AG08395 (cell line): ENCODE measurements at places on chromosomes 13 and 19.
A peak's percentile ranks its signal among the peaks of the same experiment; 100 is the strongest.

DNA sequence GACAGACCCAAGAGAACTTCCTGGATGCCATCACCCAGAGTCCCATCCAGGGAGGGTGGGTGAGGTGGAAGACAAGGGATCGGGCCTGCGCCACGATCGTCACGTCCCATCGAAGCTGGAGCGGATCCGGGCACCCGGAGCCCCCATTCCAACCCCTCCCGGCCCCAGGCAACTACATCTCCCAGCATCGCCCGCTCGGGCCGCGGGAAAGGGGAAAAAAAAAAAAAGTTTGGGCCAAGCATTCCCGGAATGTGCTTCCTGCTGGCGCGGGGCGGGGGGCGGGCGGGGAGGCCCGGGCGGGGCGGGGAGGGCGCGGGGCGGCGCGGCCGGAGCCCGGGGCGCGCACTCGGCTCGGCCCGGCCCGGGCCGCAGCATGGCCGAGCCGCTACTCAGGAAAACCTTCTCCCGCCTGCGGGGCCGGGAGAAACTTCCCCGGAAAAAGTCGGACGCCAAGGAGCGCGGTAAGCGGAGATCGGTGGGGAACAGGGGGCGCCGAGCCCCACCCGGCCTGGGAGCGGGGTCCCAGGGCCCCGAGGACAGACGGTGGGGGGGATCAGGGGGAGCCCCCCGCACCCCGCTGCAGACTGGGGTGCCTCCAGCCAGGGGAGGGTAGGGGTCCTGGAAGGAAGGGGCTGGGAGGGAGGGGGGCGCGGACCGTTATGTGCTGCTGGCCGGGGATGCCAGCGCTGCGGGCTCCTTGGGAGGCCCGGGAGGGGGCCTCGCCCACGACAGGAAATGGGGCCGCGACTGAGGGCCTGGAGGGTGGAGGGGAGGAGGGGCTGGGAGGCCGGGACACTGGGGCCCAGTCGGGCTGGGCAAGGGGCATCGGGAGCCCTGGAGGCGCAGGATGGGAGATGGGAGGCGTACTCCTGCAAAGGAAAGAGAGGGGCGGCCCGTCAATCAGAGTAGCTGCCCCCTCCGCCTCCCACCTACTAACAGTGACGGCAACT lies at the start of gene SYDE1:
Gene SYDE1 (plus strand): TSS at position 341 of the 950 bp plus-strand sequence. CDS start 33 bp downstream, at position 374.
- peak; percentile 89 for DNase-seq

DNA sequence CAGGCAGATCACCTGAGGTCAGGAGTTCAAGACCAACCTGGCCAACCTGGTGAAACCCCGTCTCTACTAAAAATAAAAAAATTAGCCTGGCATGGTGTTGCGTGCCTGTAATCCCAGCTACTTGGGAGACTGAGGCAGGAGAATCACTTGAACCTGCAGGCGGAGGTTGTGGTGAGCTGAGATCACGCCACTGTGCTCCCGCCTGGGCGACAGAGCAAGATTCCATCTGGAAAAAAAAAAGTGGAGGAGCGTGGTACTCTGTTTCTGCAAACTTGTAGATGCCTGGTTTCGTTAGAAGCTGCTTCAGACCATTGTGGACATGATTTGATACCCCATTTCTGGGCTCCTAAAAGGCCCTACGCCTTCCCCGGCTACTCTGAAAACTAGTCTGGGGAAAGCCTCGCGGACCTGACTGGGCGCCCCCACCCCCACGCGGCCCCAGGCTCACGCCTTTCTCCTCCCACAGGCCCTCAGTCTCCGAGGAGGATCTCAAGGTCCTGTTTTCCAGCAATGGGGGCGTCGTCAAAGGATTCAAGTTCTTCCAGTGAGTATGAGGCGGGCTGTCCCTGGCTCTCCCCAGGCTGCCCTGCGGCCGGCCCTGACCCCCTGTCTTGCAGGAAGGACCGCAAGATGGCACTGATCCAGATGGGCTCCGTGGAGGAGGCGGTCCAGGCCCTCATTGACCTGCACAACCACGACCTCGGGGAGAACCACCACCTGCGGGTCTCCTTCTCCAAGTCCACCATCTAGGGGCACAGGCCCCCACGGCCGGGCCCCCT lies 11.5 kb downstream of the PLPPR3 start:
- DNase-seq: no peak

DNA sequence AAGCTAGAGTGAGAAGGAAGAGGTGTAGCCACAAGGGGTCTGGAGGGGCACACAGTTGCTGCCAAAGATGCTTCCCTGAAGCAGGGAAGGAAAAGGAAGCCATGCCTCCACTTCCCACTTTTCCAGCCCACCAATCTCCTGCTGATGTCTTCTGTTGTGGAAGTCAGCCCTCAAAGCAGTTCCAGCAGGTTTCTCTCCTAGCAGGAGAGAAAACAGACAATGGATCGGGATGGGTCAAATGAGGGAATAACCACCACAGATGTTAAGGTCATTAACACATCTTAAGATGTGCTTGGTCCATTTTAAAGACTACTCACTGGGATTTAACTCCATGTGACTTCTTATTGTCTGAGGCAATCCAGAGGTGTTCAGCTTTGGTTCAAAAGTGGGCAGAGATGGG lies 284.1 kb upstream of the SOX21 start:
- DNase-seq: no peak

- peak; percentile 52 for DNase-seq
These were observed 53.5 kb upstream of the ALOX5AP start for GRCh38 chr13:30681843-30682242.

GRCh38 chr19:11495481-11495880 lies 10.2 kb downstream of the ZNF653 start:
- DNase-seq: no peak

GRCh38 chr13:54709546-54709945 lies 1680.9 kb downstream of the OLFM4 start:
- DNase-seq: no peak

DNA sequence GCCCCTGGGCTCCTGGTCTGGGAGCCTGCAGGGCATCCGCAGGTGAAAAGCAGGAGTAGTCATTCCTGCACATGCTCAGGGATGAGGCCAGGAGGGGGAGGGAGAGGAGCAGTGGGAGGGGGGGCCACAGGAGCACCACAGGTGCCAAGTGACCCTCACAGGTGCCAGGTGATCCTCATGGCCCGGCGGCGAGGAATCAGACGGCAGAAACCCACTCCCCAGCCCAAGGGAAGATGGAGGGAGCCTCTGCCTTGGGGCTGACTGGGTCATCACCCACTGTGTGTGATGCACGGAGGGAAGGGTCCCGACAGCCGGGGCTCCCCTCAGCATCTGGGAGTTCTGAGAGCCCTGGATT lies 27.4 kb downstream of the SH3GL1 start:
- DNase-seq: no peak

DNA sequence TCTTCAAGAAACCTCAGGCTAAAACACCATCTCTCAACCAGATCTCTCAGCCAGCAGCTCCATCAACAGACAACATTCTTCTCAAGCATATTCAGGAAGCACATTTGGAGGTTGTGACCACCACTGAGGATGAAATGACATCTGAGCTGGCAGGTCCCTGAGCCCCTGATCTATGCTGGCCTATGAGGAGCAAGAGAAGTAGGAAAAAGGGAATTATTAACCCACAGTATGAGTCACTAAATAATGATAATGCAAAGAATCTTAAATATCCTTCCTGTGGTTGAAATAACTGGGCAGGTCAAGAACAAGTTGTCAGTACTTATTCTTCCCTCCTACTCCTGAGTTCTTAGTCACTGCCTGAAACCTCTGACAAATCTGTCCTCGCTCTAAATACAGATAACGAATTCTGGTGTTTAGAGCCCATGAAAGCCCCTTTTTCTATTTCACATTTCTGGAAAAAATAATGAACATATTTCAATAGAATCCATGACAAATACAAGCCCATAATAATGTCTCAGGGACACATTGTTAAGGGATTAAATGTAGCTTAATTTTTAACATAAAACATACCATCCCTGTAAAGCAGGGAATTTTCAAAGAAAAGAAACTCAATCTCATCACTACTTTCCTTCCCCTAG lies 225.8 kb upstream of the IRS2 start:
- DNase-seq: peak; percentile 88

GRCh38 chr19:805166-805551 lies 7.9 kb downstream of the PTBP1 start:
- no peak for DNase-seq

DNA sequence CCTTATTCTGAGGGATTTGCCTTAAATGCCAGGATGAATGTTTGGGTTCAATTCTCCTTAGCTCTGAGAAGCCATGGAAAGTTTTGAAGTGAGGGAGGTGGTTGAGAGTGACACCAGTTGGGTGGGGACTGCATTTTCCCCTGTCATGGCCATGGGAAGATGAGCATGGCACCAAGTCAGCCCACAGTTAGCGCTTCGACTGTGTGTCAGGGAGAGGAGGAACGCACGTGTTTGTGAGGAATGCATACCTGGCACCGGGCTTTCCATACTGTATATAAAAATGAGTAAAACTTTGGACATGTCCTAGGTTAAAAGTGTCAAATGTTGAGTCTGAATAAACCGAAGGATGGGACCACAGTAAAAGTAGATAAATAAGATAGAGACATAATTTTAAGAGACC lies 187.5 kb upstream of the KL start:
- DNase-seq: no peak

- no peak for DNase-seq
These were observed 12.1 kb downstream of the KBTBD7 start for GRCh38 chr13:41182231-41182630.

GRCh38 chr19:13066226-13066625 lies 36.4 kb downstream of the LYL1 start:
- DNase-seq: no peak

DNA sequence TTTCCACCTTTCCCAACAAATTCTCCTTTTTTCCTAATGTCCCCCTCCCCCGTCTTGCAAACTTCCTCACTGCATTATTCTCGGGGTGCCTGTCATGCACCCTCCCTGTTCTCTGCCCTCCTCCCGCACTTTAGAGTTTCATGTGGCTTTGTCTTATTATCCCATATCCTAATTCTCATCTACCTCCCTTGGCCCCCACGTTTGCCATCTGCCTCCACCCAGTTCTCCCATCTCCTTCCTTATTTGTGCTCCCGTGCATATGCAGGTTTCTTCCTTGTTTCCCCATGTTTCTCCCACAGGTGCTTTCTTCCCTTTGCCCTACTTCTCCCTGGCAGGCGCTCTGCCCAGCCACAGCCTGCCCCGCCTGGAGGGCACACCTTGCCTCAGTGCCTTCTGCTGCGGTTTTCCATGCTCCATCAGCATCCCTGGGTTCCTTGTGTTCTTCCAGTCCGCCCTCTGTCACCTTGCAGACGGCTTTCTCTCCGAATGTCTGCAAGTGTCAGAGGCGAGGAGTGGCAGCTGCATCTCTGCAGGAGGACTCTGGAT lies 1.5 kb downstream of the SPATA13 start:
- no peak for DNase-seq

- DNase-seq: no peak
These were observed 54.3 kb downstream of the MICU2 start for GRCh38 chr13:21549633-21550032.

DNA sequence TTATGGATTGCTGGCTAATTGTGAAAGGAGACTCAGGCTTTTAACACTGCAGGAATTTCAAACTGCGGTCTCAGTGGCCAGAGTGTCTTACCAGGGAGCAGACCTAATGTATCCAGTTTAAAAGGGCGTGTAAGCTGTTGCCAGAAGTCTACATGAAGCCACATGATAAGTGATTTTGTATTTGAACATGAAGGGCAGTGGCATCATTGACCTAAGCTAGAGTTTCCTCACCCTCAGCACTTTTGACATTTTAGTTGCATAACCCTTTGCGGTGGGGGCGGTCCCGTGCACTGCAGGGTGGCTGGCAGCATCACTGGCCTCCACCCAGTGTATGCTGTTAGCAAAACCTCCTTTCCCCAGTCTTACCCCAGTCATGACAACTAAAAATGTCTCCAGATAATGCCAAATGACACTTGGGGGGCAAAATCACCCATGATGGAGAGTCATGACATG lies 23.7 kb upstream of the GPR18 start:
- peak; percentile 48 for DNase-seq

- DNase-seq: no peak
These were observed 121.8 kb downstream of the AKAP11 start for GRCh38 chr13:42393573-42394360.

- no peak for DNase-seq
These were observed 595.5 kb upstream of the KLHL1 start for GRCh38 chr13:70703755-70704154.

DNA sequence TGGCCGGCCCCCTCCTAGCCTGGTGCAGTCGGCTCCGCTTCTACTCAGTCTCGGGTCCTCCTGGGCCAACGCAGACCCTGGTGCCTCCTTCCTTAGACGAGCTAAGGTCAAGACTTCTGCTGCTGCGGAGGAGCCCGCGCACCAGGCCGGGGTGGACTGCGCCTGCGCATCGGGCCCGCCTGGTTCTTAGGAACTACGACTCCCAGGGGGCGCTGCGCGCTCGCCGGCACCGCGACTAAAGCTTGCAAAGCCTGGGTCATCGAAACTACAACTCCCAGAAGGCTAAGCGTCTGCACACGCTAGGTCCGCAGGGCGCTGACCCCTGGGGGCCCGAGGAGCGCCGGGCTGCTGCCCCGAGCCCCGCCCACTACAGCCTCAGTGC lies at the start of gene ZNF835:
Gene ZNF835 (minus strand): TSS at position 145 of the 382 bp plus-strand sequence. CDS start 6,559 bp downstream, outside the sequence.
- DNase-seq: peak; percentile 7

- DNase-seq: peak; percentile 87
These were observed 19.0 kb downstream of the OLFM2 start for GRCh38 chr19:9917321-9917720.

DNA sequence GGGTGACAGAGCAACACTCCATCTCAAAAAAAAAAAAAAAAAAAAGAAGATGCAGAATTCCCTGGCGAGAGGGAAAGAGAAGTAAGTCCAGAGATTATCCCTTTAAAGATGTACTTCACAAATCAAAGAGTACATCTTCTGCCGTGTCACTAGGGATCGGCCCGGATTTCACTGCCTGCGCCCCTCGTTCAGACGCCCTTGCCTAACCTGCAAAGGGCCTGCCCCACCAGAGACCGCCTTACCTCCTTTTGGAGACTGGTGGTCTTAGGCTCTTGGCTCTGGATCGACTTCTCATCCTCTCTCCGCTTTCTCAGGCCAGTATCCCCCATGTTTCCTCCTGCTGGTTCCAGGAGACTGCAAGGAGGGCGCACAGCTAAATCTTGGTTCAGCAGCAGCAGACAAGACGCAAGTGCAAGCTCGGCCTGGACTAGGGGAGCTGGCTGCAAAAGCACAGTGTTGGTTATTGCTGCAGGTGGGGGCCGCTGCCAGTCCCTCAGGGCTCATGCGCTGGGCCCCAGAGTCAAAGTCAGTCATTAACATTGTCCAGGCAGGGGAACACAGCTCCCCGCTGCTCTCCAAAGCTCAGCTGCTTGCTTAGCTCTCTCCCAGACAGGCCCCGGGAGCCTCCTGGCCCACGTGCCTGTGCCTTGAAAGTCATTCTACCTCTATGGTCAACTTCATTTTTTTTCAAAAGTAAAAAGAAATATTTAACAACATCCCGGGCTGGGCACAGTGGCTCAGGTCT lies 1.2 kb downstream of the SLC7A9 start:
- DNase-seq: no peak

GRCh38 chr19:44371815-44372480 lies 15.5 kb upstream of the ZNF112 start:
- no peak for DNase-seq

GRCh38 chr19:29881386-29881785 lies 60.7 kb upstream of the URI1 start:
- DNase-seq: peak; percentile 64

GRCh38 chr13:60275208-60275607 lies 111.5 kb upstream of the DIAPH3 start:
- no peak for DNase-seq

GRCh38 chr13:86080340-86080995 lies 281.2 kb upstream of the SLITRK6 start:
- DNase-seq: no peak
